Sigmoid colon (tissue), 7 donors: ENCODE measurements at places on chromosomes 16 and 17. TPM values are rescaled to one million over a fixed set of nuclear protein-coding genes. Genes with fewer than 3 reads are reported as not detected.

- no peak for DNase-seq
These were observed 6.9 kb upstream of the KCNG4 start for GRCh38 chr16:84246679-84247077.

GRCh38 chr16:57798267-57798810 lies 4.0 kb downstream of the KIFC3 start:
- no peak for DNase-seq

DNA sequence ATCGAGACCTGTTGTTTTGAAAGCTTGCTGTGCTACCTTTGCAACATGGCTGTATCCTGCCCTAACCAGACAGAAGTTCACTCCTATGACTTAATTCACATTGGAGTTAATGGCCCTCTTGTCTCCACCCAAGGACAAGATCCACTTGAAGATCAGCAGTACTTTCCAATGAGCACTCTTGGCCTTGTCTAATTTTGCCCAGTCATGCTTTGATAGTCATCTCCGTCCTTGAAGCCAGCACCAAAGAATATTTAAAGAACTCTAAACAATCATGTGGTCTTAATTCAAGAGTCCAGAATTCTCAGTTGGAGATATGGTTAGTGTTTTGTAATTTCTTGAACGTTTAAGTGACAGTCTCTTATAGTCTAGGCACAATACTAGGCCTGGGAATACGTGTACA lies 775.6 kb upstream of the EEF2KMT start:
- no peak for DNase-seq

- DNase-seq = no peak
These were observed 2.9 kb downstream of the SHISA9 start for GRCh38 chr16:12904329-12904671.

DNA sequence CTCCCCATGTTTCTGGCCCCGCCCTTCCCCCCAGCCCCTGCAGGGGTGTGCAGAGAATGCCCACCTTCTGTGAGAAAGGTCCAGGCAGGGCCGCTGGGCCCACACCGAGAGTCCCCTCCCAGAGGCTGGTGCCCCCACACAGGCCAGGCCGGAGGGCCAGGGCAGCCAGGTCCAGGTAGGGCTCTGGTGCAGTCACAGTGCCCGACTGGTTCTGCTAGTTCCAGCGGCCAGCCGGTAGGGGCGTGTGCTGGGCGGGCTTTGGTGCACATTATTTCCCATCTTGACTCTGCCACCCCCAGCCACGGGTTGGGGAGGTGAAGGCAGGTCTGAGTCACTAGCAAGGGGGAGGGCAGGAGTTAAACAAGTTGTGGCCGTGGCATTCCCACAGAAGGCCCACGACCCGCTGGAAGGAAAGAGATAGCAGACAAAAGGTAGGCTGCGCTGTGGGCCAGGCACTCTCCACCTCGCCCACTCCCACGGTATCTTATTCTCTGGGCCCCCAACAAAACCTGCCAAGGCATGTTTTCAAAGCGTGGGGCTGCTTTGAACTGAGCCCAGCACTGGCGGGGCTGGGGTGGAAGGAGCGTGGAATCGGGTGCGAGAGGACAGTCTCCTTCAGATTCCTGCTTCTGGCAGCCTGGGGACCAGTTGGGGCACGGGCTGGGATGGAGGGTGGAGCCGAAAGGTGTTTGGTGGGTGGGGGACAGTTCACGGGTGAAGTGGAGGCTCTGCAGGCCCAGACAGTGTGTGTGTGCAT lies 1.9 kb downstream of the EPN3 start:
- no peak for DNase-seq

GRCh38 chr17:349666-350065 lies 2.9 kb downstream of the RPH3AL start:
- no peak for DNase-seq

- no peak for DNase-seq
These were observed 100.3 kb downstream of the IRX5 start for GRCh38 chr16:55030944-55031343.

GRCh38 chr16:13517841-13518240 lies 402.1 kb upstream of the ERCC4 start:
- DNase-seq = no peak

DNA sequence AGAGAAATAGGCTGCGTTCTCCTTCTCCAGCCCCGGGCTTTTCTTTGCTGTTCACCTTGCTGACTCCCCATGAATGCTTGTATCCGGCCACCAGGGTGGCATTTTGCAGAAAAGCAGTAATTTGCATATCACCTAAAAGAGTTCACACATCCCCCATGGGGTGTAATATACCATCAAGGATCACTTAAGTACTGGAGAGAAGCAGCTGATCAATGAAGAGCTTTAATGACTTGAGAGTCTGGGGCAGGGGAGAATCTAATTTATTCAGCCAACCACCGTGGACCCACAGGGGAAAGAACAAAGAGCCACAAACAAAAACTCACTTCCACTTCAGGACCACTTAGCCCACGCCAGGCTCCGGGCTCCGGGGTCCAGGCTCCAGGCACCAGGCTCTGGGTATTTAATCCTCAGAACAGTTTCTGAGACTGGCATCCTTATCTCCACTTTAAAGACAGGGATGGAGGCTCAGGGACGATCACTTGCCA lies 33.9 kb upstream of the SEC14L1 start:
- DNase-seq = no peak

DNA sequence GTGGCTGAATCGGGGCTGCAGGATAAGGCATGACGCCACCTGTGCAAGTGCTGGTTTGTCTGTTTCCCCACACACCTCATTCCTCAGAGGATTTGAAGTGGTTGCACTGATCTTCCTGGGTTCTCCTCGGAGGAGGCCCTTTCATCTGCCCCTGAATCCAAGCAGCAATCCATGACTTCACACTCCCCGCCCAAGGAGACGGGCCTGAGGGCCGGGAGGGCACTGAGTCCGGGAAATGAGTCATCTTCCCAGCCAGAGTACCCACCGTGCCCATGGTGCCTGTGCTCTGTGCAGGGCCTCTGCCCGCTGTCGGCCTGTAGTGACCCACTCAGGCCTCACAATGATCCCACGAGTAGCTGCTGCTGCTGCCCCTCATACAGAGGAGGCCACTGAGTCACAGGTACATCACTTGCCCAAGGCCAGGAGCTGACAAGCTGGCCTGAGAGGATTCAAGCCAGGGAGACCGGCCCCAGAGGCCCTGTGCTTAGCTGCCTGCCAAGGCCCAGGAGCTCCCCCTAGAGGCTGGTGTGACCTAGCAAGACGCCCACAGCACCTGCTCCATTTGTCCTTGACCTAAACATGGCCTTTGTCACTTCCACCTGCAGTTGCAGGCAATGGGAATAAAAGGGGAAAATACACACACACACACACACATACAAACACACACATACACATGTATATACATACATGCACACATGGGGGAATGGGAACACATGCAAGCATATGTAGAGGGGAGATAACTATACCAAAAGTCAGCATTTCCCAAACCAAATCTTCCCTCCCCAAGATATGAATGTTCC lies 240.0 kb downstream of the C16orf95 start:
- DNase-seq = peak; percentile 59

- no peak for DNase-seq
These were observed 51.8 kb upstream of the JPH3 start for GRCh38 chr16:87550495-87550961.

DNA sequence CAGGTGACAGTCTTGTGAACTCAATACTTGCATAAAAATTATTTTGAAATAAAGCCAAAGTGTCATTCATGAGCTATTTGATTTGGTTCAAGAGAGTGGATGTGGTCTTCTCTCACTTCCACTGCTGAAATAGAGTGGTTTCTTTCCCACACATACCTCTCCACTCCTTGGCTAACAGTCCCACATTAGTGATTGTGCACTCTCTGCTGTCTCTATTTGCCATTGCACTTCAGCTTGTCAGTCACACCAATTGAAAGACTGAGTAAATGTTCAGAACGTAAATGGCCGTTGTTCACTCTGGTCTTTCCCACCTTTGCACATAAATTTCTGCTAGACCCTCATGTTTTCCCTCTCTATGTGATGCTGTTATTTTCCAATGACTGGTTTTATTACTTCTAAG lies 197.5 kb downstream of the FTO start:
- DNase-seq = no peak

DNA sequence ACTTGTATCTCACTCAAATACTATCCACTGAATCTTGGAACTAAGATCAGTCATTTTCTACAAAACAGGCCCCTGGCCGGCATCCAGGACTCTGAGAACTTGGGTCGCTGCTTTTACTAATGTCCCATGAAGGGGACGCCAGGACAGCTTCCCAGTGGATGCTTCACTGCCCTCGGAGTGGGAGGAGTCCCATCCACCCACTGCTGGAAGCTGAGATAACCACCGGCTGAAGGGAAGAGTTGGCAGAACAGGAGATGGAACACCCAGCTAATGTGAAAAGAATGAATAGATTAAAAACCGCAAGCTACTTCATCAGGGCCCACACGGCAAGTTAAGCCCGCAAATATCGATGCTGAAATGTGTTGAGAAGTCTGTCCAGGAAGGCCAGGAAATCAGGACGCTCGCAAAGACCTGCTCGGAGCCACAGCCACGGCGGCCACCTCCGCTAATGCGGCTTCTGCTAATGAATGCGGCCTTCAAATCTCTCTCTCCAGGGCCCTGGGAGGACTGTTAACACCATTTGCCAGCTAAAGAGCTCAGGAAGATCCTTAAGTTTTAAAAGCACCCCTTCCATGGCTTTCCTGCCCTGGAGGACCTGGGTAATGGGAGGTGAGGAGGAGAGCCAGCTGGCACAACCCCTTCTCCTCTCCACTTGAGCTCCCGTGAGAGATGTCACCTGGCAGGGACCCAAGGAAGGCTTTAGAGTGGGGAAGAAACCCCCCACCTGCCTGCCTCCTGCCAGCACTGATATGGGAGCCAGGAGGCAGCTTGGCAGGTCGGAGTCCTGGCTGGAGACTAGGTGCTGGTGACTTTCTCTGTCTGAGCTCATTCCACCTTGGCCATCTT lies 226.6 kb upstream of the RPL38 start:
- no peak for DNase-seq

DNA sequence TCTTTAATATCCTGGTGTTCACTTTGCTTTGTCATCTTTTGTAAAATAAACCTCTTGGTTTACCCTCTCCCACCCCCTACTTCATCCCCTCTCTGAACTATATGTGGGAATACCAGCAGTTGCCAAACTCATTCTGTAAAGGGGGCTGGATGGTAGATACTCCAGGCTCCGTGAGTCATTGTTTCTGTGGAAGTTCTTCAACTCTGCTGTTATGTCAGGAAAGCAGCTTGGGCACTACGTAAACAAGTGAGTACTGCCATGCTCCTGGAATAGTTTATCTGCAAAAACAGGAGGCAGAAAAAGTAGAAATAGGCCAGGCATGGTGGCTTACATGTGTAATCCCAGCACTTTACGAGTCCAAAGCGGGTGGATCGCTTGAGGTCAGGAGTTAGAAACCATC lies 17.6 kb downstream of the MVP start:
- no peak for DNase-seq

- no peak for DNase-seq
These were observed 22.1 kb downstream of the NUBP1 start for GRCh38 chr16:10765772-10766171.

Gene KCNJ18
- total RNA-seq = 0.54 TPM

Gene TPSD1
- not detected for total RNA-seq

Gene GRIN2A
- total RNA-seq = under 0.01 TPM

Gene SLC5A11
- not detected for total RNA-seq

Gene CDH11
- 146 TPM for total RNA-seq

Gene NCBP3
- 23.0 TPM for total RNA-seq

Gene IL17C
- total RNA-seq = not detected

Gene C16orf82
- not detected for total RNA-seq
